ENCODE measurements at places on chromosomes 6 and 20. TPM values are rescaled to one million over a fixed set of nuclear protein-coding genes. Genes with fewer than 3 reads are reported as not detected.

ECI2 gene
- total RNA-seq = 71.8 TPM

- no peak overlapping the region for H3K4me3 ChIP-seq
- no peaks in the 10 kb centered on the region for H3K36me3 ChIP-seq
- H3K27ac ChIP-seq = peak overlapping the region; percentile 5
- no peak for DNase-seq
- no peaks in the 10 kb centered on the region for H3K27me3 ChIP-seq
These were observed 5.0 kb downstream of the PCMT1 start for GRCh38 chr6:149754548-149754947.

- no peaks in the 10 kb centered on the region for H3K36me3 ChIP-seq
- H3K27me3 ChIP-seq = peaks cover 79% of the 10 kb centered on the region
- no peak overlapping the region for H3K4me3 ChIP-seq
These were observed 1.3 kb upstream of the LRFN2 start for GRCh38 chr6:40588480-40588879.

DNA sequence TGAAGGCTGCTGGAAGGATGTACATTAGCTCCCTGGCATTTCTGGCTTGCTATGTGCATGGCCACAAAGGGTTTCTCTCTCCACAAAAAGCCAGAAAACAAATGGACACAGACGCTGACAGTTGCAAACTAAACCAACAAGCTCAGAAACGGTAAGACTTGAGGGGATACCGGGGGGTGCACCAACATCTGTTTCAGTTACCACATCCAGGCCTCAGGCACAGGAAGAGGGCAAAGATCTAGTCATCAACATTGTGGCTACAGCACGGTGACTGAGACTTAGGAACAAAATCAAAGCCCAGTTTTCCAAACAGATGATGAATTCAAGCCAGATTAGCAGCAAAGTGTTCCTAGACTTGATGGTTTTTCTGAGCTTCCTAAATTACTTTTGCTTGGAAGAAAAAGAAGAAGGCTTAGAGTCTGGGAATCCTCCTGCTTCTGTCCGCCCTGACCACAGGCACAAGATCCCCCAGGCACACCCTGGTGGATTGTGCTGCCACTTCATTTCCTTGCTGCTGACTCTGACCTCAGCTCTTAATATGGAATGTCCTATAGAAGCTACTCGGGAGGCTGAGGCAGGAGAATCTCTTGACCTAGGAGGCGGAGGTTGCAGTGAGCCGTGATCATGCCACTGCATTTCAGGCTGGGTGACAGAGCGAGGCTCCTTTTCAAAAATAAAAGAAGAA, 54.2 kb upstream of the ADGRF1 start:
- H3K27me3 ChIP-seq = peaks cover 7% of the 10 kb centered on the region
- H3K27ac ChIP-seq = no peak overlapping the region
- no peaks in the 10 kb centered on the region for H3K36me3 ChIP-seq

DNA sequence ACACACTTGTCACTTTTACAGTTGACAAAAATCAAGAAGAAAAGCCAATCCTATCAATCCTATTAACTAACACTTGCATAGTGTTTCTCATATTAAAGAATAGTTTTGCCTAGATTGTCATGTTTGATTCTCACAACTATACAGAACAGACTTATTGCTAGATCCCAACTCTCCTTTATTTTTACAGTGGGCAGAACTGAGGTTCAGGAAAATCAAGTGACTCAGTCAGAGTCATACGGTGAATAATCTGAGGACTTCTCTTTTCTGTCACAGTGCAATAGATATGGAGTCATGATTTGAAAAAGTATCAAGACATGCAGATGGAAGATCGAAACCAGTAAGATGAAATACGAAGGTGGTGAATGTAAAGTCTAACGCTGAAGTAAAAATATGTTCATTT, 195.1 kb upstream of the CITED2 start:
- peaks cover 7% of the 10 kb centered on the region for H3K4me1 ChIP-seq
- no peaks in the 10 kb centered on the region for H3K27me3 ChIP-seq
- no peaks in the 10 kb centered on the region for H3K36me3 ChIP-seq
- H3K27ac ChIP-seq = no peak overlapping the region

DNA sequence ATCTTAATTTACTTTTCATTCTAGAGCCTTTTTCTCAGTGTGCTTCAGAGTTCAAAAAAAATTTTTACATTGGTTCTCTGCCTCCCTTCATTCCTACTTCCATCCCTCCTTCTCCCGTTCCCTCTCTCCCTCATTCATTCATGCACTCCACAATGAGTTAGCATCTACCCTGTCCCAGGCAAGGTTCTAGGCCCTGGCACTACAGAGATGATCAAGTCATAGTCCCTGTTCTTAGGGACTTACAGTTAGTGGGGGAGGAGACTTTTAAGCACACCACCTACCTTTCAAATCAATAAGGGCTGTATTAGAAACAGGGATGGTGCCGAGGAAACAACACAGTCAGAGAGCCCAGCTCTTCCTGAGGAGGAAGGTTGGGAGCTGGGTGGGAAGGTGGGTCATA, 40.3 kb downstream of the MAP3K5 start:
- peaks cover 3% of the 10 kb centered on the region for H3K27me3 ChIP-seq
- no peaks in the 10 kb centered on the region for H3K4me1 ChIP-seq
- H3K27ac ChIP-seq = peak overlapping the region; percentile 49

- peaks cover 2% of the 10 kb centered on the region for H3K4me1 ChIP-seq
- H3K27ac ChIP-seq = no peak overlapping the region
- no peak for DNase-seq
- H3K27me3 ChIP-seq = no peaks in the 10 kb centered on the region
- no peak overlapping the region for H3K4me3 ChIP-seq
- no peaks in the 10 kb centered on the region for H3K36me3 ChIP-seq
These were observed 354.6 kb downstream of the RNF144B start for GRCh38 chr6:18741741-18742140.

- H3K4me3 ChIP-seq = no peak overlapping the region
- H3K36me3 ChIP-seq = no peaks in the 10 kb centered on the region
- no peaks in the 10 kb centered on the region for H3K27me3 ChIP-seq
- DNase-seq = no peak
These were observed 214.7 kb upstream of the PTCHD4 start for GRCh38 chr6:48325701-48326100.

GRCh38 chr20:50724112-50724725, 7.2 kb upstream of the PARD6B start:
- H3K36me3 ChIP-seq = no peaks in the 10 kb centered on the region
- H3K4me3 ChIP-seq = no peak overlapping the region
- H3K27me3 ChIP-seq = no peaks in the 10 kb centered on the region
- H3K27ac ChIP-seq = no peak overlapping the region
- H3K4me1 ChIP-seq = peaks cover 6% of the 10 kb centered on the region

SLC26A8 gene
- total RNA-seq = not detected

GRCh38 chr6:130681028-130681427, 146.2 kb upstream of the SMLR1 start:
- no peak overlapping the region for H3K4me3 ChIP-seq
- no peaks in the 10 kb centered on the region for H3K4me1 ChIP-seq
- no peak for DNase-seq

DNA sequence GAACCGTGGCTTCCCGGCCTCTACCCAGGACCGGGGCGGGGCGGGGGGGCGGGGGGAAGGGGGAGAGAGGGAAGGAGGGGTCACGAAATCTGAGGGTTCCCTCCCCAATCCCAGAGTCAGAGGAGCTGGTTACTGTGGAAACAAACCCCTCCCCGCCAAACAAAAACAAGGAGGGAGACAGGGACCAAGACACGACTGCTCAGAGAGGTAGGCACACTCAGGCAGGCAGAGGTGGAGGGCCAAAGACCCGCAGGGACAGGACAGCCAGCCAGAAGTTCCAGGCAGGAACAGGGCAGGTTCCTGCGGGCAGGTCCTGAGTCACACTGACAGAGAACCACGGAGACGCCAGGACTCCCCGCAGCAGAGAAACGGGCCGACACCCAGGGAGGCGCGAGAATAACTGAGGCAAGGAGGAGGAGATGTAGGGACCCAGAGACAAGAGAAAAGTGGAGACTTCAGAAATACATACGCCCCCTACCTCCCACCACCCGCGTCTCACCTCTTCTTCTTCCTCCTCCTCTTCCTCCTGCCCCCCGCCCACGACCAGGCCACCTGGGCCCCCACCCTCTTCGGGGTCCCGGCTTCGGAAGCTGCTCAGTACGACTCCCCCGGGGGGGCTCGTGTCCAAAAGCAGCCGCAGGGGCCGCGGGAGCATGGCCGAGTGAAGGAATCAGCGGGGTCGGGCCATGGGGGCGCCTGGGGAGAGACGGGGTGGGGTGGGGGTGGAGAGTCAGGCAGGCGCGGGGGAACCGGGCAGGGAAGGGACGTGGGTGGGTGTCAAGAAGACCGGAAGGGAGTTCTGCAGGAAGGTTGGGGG, 578 bp downstream of the RGL2 start:
- peaks cover 16% of the 10 kb centered on the region for H3K4me1 ChIP-seq
- H3K36me3 ChIP-seq = peaks cover 6% of the 10 kb centered on the region
- no peaks in the 10 kb centered on the region for H3K27me3 ChIP-seq
- no peak for DNase-seq
- peak overlapping the region; percentile 100 for H3K4me3 ChIP-seq

GRCh38 chr20:51832276-51832675, 30.0 kb upstream of the SALL4 start:
- H3K4me1 ChIP-seq = peaks cover 6% of the 10 kb centered on the region
- no peaks in the 10 kb centered on the region for H3K36me3 ChIP-seq
- peaks cover 7% of the 10 kb centered on the region for H3K27me3 ChIP-seq
- H3K4me3 ChIP-seq = no peak overlapping the region
- no peak for DNase-seq
- H3K27ac ChIP-seq = no peak overlapping the region

ULBP2 gene
- not detected for total RNA-seq

DNA sequence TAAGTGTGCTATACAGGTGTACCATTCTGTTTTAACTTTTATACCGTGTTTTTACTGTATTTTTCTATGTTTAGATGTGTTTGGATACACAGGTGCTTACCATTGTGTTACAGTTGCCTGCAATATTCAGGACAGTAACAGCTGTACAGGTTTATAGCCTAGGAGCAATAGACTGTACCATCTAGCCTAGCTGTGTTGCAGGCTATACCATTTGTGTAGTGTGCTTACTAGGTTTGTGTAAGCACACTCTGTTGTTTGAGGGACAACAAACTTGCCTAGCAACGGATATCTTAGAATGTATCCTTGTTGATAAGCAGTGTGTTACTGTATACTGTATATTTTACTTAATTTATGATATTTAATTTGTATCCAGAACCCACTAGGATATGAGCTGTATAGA, 35.2 kb downstream of the ADGB start:
- H3K27ac ChIP-seq = no peak overlapping the region
- H3K27me3 ChIP-seq = peaks cover 6% of the 10 kb centered on the region
- H3K36me3 ChIP-seq = no peaks in the 10 kb centered on the region
- DNase-seq = no peak
- no peaks in the 10 kb centered on the region for H3K4me1 ChIP-seq
